ENCODE measurements at places on chromosomes 13 and 19.

DNA sequence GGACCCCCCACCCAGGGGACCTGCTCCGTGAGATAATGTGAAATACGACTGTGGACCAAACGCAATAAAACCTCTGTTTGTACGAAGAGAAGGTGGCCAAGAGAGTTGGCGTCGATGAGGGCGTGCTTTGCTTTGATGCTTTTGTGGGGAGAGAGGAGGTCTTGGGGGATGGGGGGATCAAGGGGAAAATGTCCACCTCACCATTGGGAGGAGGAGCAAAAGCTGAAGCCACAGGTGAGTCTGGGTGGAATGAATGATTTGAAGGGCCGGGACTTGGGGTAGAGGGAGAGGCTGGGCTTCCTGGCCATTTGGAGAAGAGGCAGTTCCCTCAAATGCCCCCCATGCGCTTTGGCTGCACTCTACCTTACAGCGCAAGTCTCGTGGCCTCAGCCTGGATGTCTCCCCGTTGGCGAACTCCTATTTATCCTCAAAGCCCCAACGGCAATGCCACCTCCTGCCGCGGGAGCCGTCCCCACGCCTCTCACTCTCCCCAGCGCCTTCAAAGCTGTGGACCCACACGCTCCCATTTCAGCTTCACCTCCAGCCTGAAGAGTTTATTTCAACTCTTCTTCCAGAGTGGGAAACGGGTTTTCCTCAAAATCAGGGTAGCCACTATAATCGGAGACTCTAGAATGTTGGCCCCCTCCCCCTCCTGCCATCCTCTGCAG, 795 bp upstream of the ABCA7 start:
- no peak for DNase-seq

- DNase-seq, result no peak
Observed at GRCh38 chr19:11018763-11019162, 57.9 kb downstream of the SMARCA4 start.

DNA sequence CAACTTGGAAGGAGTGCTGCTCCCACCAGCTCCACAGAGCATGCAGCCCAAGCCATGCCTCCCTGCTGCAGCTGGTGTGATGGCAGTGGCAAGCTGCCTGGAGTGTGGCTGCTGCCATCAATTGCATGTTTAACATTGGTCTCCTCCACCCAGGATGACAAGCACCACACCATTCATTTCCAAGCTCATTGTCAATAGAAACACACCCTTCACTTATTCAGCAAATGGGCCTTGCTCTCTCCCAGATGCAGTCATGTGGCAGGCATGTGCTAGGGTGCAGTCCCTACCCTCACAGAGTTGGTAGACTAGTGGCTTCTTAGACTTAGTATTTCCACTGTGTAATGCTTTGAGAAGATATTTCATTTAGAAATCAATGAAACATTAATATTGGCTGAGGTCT, 70.8 kb upstream of the FGF14 start:
- no peak for DNase-seq

- DNase-seq, result no peak
Observed at GRCh38 chr19:47613165-47614020, 4.5 kb downstream of the BICRA start.

DNA sequence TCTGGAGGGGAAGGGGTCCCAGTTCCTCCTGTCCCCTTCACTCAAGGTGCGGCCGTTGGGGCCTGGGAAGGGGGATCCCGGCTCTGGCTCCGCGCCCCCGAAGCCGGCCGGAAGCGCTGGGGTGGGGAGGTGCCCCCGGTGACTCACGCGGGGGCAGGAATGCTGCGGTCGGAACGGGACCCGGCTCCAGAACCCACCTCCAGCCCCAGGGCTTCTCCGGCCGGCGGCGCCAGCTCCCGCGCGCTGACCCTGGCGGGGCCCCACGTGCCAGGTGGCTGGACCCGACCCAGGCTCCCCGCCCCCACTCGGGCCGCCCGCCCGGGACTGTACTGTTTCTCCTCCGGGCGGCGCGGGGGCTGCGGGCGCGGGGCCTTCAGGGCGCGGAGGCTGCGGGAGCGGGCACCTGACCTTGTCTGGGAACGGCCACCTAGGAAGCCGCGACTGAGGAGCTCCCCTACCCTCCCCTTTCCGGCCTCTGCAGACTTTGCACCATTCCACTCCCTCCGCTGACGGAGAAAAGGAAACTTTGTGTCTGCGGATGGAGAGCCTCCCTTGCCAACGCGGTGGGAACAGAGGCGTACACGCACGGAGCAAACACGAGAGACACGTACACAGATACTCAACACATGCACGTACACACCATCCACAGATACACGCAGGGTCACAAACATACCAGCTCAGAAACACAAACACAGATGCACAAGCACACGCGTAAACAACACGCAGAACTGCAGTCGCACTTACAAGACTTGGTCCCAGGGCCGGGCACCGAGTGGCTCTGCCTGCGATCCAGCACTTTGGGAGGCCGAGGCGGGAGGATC, 7.2 kb downstream of the AXL start:
- DNase-seq, result no peak

- no peak for DNase-seq
Observed at GRCh38 chr19:5013761-5014160, 44.8 kb downstream of the KDM4B start.

Data from stimulated activated CD8-positive, alpha-beta memory T cell treated with anti-CD3 and anti-CD28 coated beads, Interleukin-7, amount 100 ng/mL, for 1 hour (primary cell).